ENCODE measurements at places on chromosomes 2 and 18. TPM values are rescaled to one million over a fixed set of nuclear protein-coding genes. Genes with fewer than 3 reads are reported as not detected.

DNA sequence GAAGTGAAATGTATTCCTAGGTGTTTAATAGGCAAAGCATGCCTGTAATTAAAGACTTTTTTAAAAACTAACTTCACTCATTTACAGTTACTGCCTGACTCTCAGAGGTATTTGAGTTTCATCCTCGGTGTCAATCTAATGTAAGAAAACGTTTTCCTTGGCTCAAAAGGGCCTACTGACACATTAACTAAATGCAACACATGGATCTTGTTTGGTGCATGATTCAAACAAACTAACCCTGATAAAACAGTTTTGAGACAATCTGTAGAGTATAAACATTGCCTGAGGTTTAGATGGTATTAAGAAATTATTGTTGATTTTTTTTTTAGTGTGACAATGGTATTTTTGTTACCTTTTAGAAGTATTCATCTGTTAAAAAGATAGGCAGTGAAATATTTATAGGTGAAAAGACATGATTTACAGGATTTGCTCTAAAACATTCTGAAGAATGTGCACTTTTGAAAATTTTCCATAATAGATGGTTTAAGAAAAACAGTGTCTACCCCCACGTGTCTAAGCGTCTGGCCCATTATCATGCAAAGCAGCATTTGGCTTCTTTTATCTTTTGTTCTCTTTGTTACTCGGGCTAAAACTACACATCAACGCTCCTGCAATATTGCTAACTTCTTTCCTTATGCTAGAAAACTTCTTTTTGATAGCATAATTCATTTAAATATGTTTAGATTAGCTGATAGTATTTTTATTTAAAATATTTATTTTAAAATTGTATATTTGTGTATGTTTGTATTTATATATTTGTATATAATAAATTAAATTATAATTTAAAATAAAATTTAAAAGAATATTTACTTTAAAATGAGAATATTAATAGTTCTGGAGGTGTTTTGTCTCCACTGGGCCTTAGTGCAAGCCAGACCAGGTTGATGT lies 160.2 kb upstream of the NDUFV2 start:
- no peaks in the 10 kb centered on the region for H3K27me3 ChIP-seq
- no peak overlapping the region for H3K4me3 ChIP-seq
- DNase-seq: no peak

DNA sequence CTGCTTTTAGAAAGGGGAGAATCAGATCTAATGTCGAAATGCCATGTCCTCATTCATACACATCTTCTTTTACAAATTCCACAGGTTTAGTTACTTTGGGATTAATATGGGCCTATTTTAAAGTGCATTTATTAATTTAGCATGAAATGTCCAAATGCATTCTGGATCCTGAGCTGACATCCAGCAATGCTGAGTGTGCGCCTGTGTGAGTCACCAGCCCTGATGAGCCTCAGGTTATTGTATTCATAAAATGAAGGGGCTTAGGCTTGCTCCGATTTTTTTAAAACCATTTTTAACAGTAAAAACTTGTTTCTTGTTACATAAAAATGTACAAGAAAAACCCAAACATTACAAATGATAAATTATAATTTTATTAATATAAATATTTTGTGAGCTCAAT lies 94.1 kb downstream of the SH3YL1 start:
- DNase-seq: no peak
- no peaks in the 10 kb centered on the region for H3K27me3 ChIP-seq
- no peak overlapping the region for H3K27ac ChIP-seq
- no peaks in the 10 kb centered on the region for H3K36me3 ChIP-seq

The LBX2 gene
- not detected for polyA plus RNA-seq

DNA sequence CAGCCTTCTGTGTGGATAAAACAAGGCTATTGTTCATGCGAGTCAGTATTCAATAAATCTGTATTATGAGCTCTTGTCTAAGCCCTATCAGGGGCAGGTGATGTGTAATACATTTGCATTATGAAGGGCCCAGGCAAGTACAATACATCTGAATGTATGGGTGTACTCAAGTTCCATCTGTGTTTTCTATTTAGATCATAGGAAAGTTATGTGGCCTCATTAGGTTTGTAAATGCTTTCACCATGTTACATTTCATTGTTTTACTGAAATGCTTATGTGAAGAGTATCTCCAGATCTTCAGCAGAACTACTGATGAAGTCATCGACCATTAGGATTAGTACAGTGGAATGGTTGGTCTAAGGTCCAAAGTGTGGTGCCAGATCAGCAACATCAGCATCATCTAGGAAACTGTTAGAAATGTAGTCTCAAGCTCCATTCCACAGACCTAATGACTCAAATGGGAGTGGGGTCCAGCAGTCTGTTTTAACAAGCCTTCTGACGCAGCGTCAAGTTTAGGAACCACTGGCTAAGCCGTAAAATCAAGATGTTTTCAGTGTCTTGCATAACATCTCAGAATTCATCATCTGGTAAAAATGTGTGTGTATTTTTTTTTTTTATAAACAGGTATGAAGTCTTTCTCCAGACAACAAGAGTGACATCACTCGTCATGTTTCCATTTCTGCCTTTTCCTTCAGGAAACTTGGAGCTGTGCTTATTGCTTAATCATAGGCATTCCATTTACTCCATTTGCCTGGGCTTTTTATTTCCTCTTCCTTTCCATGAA lies 80.5 kb downstream of the LYPD6 start:
- H3K27ac ChIP-seq: no peak overlapping the region
- no peak overlapping the region for H3K4me3 ChIP-seq
- H3K4me1 ChIP-seq: no peaks in the 10 kb centered on the region
- H3K36me3 ChIP-seq: no peaks in the 10 kb centered on the region
- no peaks in the 10 kb centered on the region for H3K27me3 ChIP-seq

- no peak for DNase-seq
- no peak overlapping the region for H3K27ac ChIP-seq
- no peaks in the 10 kb centered on the region for H3K27me3 ChIP-seq
Observed at GRCh38 chr2:199195927-199196502, 261.7 kb downstream of the SATB2 start.

DNA sequence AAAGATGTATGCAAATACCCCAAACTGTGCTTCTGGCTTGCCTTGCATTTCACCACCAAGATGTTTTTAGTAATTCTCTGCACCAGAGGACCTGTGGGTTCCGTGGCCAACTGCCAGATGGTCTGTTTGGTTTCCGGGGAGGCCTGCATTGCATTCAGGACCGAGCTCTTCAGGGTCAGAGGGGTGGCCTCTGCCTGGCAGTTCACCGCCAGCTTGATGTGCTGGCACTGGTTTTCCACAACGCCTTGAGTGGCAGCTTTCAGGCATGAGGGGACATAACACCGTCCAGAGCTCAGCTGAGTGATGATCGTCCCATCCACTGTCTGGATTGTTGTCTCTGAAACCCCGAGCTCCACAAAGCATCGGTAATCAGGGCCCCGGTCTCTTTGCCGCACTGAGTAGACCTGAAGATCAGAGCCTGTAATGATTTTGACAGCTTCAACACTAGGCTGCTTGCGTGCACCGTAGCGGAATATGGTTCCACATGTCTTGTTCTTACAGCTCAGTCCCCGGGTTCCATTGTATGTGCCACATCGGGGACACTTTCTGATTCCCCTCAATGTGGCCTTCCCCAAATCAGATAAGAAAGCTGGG lies 9.4 kb downstream of the C2orf42 start:
- H3K4me3 ChIP-seq: no peak overlapping the region
- H3K27ac ChIP-seq: no peak overlapping the region
- DNase-seq: no peak
- H3K4me1 ChIP-seq: no peaks in the 10 kb centered on the region
- H3K36me3 ChIP-seq: peaks cover 10% of the 10 kb centered on the region
